B cell (primary cell): ENCODE measurements at places on chromosomes 12 and 14. TPM values are rescaled to one million over a fixed set of nuclear protein-coding genes. Genes with fewer than 3 reads are reported as not detected.

The MIP gene
- not detected in 2 replicates for total RNA-seq

The TESPA1 gene
- 17.8 and 19.0 TPM in 2 replicates for total RNA-seq

The GPR84 gene
- total RNA-seq: not detected in 2 replicates

The STON2 gene
- not detected in 2 replicates for total RNA-seq

GRCh38 chr12:32811686-32812392, 56.1 kb upstream of the YARS2 start:
- H3K27ac ChIP-seq: no peak overlapping the region
- peaks cover 2% of the 10 kb centered on the region for H3K27me3 ChIP-seq
- no peaks in the 10 kb centered on the region for H3K4me1 ChIP-seq
- H3K4me3 ChIP-seq: no peak overlapping the region
- DNase-seq: no peak

DNA sequence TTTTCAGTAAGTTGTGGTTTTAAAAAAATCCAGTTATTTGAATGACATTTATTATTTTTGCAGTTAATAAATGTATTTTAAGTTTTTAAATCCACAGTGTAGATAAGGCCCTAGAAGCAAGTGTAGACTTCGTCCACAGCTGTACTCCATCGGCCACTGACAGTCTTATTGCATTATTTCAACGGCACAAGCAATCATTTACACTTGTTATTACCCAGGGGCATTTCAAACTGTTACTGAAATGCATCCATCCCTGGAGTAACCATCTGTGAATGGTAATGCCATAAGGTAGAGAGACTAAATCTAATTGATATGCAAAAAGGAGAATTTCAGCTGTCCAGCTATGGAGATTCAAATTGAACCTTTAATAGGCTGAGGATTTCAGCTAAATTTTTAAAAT, 48.4 kb downstream of the BICD1 start:
- no peaks in the 10 kb centered on the region for H3K27me3 ChIP-seq
- no peaks in the 10 kb centered on the region for H3K36me3 ChIP-seq
- DNase-seq: no peak
- H3K4me1 ChIP-seq: no peaks in the 10 kb centered on the region

DNA sequence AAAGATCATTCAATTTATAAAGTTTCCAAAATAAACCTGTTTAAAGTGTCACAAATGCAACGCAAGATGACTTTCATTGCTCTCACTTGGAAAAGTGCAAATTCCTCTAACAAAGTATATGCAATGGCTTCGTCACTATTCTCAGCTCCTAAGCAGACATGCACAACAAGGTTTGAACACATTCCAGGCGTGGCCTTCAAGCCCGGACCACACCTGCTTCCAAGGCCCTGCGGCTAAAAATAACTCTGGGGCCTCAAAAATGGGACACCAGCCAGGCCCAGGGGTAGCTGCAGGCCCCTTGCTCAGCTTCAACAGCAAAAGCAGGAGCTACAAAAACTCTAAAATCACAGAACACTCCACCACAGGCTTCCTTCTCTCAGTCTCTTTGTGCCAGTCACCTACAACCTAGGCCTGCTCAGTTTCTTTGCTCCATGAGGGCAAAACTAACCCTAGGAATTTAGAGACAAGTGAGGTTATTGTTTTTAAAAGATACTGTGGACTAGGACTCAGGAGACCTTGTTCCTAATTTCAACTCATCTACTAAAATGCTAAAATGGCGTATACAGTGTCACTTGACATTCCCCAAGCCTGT, 29.3 kb downstream of the DUSP16 start:
- no peaks in the 10 kb centered on the region for H3K4me1 ChIP-seq
- no peak overlapping the region for H3K27ac ChIP-seq
- no peak overlapping the region for H3K4me3 ChIP-seq
- no peak for DNase-seq

DNA sequence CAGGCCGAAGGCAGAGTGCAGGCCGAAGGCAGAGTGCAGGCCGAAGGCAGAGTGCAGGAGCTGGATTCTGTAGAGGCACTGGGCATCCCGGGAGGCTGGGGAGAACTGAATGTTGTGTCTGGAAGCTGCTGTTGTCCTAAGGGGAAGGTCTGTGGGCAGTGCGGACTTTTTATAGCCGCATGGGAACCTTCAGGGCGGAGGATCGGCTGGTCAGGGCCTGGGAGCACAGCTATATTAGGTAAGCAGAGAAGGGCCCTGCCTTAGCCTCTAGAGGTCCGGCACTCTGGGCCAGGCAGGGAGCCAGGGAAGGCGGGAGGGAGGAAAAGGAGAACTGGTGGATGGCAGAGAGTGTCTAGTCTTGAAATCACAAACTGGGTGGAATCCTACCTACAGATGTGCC, 14.2 kb downstream of the CABP1 start:
- H3K4me3 ChIP-seq: no peak overlapping the region
- no peaks in the 10 kb centered on the region for H3K27me3 ChIP-seq
- H3K4me1 ChIP-seq: peaks cover 4% of the 10 kb centered on the region
- H3K36me3 ChIP-seq: no peaks in the 10 kb centered on the region
- DNase-seq: no peak

GRCh38 chr12:119177724-119178380, 879 bp upstream of the HSPB8 start:
- H3K27me3 ChIP-seq: no peaks in the 10 kb centered on the region
- no peak for DNase-seq
- H3K4me1 ChIP-seq: no peaks in the 10 kb centered on the region
- H3K27ac ChIP-seq: no peak overlapping the region
- H3K36me3 ChIP-seq: no peaks in the 10 kb centered on the region
- no peak overlapping the region for H3K4me3 ChIP-seq
